ENCODE measurements at places on chromosomes 7 and 10.

DNA sequence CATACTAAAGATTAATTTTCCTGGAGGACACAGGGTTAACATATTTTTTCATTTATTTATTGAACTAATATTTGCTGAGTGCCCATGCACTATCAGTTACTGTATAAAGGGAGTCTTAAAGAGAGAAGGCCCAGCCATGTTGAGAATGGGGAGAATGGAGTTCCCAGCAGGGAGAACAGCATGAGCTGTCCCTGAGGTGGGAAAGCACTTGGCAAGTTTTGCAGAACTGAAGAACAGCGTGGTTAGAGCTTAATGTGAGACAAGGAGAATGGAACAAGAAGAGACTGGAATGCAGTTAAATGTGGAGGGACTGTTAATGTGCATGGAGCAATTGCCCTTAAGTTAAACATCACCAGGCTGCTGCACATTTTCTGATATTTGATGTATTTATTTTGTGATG lies 435.4 kb downstream of the SUGCT start:
- DNase-seq, result no peak

- DNase-seq, result no peak
Measured at GRCh38 chr7:75888464-75889222, 9.8 kb downstream of the RHBDD2 start.

DNA sequence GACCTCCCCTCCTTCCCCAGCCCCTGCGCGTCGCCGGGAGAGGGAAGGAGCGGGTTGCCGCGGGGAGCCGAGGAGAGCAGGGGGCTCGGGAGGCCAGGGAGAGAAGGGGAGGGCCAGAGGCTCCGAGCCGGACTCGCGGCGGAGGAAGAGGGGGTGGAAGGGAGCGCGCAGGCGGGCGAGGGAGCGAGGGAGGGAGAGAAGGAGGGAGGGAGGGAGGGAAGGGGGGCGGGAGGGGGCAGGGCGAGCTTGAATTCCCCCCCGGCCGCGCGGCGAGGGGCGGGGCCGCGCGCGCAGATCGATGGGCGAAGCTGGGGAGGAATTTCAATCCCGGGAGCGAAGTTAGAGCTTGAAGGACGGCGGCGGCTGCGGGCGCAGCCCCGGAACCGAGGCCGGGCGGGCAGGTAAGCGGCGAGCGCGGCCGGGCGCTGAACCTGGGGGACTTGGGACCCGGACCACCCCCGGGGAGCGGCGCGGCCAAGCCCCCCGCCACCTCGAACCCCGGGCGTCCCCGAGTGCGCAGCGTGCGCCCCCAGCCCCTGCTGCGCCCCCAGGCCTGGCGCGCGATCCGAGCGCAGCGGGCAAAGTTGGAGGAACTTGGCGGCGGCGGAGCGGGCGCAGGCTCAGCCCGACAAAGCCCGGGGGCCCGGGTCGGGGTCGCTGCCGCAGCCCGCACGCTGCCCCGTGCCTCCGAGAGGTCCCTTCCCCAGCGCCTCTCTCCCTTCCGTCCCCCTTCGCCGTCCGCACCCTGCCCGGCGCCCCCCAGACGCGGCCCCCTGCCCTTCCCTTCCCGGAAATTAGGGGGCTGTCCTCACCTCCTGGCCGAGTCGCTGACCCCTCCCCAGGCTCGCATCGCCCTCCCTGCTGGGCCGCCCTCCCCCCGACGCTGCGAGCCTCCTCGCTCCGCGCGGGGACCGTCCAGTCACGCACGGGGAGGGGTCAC lies at the start of gene ELFN1:
Gene ELFN1 (plus strand): TSS at position 324 of the 940 bp plus-strand sequence. CDS start 74,320 bp downstream, outside the sequence.
- DNase-seq, result peak; percentile 47

DNA sequence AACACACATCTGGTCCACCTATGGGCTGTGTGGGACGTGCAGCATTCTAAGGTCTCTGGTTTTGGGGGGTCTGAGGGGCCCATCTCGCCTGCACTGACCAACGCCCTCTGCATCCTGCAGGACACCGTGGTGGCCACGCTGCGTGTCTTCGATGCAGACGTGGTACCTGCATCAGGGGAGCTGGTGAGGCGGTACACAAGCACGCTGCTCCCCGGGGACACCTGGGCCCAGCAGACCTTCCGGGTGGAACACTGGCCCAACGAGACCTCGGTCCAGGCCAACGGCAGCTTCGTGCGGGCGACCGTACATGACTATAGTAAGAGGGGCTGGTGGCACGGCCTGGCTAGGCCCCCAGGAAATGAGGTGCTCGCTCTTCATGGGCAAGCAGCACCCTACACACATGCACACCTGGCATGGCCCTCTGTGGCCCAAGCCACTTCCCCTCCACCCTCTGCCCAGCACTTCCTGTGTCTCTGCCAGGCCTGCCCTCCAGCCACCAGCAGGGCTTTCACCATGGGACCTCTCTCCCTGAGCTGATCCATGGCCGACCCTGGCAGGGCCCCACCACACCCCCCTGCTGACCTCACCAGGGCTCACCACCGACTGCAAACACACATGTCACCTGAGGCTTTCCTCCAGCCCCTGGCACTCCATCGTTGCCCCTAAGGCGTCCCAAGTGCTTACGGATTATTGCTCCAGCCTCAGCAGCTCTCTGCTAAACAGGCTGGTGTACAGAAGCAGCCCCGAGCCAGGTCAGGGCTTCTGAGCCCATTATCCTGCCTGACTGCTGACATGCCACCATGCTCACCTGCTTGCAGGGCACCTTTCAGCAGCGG lies 29.6 kb downstream of the RET start:
- no peak for DNase-seq

DNA sequence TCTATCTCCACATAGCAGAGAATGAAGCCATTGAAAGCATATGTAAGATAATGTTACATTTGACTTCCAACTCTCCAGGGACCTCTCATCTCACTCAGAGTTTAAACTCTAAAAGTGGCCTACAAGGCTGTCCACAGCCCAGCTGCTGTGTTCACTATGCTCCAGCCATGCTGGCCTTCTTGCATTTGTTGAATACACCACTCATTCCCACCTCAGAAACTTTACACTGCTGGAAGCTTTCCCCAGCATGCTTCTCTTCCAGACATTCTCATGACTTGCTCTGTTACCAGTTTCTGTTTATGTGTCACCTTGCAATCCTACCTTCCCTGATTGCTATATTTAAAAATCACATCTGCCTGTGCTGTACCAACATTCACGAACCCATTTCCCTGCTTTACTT lies 167.2 kb downstream of the WNT2 start:
- DNase-seq, result no peak

GRCh38 chr10:34816085-34816496 lies 995 bp upstream of the PARD3 start:
- no peak for DNase-seq

GRCh38 chr10:49497358-49497757 lies 41.6 kb downstream of the ERCC6 start:
- DNase-seq, result no peak

DNA sequence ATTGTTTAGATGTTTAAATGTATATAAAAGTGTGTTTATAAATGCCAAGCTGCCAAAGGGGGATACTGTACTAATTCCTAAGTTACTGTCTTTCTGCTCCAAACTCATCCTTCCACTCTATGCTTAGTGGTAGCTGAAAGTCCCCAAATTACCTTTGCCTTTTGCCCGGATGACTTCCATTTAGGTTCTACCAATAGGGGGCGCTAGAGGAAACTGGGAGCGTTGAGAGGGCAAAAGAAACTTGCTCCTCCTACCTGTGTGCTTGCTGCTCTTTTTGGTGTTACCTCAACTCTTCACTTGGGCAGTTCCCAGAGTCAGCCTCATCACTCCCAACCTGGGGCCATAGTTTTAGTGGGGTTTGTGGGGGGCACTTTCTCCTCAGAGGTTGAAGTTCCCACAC lies 5.9 kb upstream of the OR2A25 start:
- DNase-seq, result peak; percentile 5

DNA sequence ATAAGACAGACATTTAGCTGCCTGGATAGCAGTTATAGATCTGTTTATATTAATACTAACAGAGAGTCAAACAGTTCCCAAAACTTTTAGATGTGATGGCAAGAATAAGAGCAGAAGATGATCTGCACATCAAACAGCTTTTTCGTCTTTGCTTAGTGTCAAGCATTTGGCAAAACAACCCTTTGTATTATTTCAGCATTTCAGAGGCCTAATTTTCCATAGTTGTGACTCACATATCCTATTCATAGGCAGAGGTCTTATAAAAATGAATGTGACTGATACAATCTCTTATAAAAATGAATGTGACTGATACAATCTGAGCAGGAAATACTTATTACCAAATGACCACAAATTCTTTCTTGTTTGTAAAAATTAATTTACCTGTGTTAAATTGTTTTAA lies 71.2 kb downstream of the LRRTM3 start:
- DNase-seq, result no peak

DNA sequence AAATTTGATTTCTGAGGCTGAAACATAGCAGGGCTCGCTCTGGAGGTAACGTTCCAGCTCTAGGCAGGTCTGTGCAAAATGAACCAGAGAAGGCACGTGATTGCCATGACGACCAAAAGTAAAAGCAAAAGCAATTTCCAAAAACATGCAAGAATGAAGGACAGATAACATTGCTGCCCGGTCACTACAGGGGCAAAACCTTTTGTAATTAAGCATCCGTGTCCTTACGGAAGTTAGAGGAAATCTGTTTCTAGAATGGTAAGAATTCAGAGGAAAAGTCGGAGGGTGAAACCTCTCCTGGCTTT lies 2.9 kb downstream of the KLF6 start:
- DNase-seq, result peak; percentile 72

DNA sequence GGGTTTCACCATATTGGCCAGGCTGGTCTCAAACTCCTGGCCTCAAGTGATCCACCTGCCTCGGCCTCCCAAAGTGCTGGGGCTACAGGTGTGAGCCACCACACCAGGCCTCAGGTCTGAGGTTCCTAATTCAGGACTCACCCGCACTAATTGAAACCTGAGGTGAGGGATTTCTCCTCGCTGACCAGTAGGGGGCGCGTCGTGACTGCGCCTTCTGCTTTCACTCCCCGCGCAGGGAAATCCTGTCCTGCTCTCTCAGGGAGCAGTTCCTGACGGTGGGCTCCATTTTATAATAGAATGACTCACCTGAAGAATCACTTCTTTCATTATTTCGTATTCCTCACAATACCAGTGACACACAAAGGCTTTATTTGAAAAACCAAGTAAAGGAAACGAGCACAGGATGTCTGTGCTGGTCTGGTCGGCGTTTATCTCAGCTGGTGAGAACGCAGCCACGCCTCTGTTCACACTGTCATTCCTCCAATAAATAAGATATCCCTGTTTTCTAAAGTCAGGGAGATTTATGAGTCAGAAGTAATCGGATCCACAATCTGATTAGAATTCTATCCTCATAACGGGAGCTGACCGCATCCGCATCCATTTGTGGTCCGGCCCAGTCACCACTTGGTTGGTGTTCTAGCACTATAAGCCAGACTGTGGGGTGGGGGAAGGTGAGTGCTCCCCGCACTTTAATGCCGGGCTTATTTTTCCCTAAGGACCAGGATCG lies 35.4 kb downstream of the BAG3 start:
- peak; percentile 79 for DNase-seq

DNA sequence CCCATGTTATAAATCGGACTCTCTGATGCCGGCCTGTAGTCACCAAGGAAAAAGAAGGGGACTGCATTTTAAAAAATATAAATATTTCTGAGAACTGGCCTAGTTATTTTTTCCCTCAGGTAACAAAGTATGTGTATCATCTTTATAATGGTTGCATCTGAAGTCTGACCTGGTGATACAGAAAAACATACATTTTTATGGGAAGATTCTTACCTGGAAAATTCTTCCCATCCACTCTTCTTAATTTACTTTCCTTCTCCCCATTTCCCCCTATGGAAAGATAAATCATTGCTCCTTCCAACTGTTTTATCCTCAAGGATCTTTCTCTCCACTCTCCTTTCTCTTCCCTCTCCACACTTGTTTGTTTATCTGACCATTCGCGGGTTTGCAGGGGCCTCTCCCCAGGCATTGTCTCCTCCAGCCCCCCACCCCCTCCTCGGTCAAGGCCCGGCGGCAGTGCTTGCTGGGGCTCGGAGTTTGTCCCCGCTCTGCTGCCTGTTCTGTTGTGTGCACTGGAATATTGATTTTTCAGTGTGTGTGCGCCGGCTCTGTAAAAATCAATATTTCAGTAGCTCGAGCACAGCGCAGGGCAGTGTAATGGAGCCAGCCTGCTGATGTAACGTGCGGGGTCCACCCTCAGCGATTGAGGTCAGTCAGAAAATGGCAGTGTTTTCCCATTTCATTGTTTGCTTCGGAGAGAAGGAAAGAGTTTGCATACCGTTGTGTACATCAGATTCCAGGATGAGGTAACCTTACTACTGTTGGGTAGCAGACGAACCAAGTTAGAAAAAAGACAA lies 199.5 kb upstream of the NFE2L3 start:
- DNase-seq, result no peak

- no peak for DNase-seq
Measured at GRCh38 chr7:123022576-123022975, 27.1 kb upstream of the TAS2R16 start.

- no peak for DNase-seq
Measured at GRCh38 chr10:113527211-113527906, 25.5 kb upstream of the HABP2 start.

DNA sequence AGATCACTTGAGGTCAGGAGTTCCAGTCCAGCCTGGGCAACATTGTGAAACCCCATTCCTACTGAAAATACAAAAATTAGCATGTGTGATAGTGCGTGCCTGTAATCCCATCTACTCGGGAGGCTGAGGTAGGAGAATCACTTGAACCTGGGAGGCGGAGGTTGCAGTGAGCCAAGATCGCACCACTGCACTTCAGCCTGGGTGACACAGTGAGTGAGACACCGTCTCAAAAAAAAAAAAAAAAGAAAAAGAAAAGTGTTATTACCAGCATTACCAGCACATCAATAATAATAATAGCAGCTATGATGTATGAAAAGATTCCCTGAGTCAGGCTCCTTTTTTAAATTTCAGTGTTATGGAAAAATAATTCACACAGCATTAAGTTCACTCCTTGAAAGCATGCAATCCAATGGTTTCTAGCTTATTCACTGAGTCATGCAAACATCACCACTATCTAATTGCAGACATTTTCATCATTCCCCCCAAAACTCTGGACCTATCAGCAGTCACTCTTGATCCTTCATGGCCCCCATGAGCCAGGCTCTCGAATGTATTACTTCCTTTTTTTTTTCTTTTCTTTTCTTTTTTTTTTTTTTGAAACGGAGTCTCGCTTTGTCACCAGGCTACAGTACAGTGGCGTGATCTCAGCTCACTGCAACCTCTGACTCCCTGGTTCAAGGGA lies 228.4 kb downstream of the FANK1 start:
- DNase-seq, result no peak

- no peak for DNase-seq
Measured at GRCh38 chr10:74891053-74891452, 64.7 kb downstream of the KAT6B start.

GRCh38 chr7:27515933-27516332 lies 146.8 kb downstream of the HIBADH start:
- no peak for DNase-seq

DNA sequence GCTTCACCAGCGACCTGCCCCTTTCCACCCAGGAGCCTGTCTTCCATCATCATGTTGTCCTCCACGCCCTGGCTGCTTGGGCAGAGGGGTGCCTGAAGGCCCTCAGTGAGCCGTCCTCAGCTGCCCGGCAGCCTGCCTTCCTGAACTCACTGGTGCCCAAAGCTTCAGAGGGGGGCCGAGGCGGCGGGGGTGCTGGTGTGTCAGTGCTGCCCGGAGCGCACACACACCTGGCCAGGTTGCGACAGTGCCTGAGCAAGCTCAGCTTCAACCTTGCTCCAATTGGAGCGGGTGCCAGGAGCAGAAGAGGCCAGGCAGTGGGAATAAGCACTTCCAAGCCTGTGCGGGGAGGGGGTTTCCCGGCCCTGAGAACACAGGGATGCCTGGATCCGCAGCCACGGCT lies 566.3 kb downstream of the INHBA start:
- DNase-seq, result no peak

All from GM20000 (cell line).